ENCODE measurements at places on chromosomes 4 and X. TPM values are rescaled to one million over a fixed set of nuclear protein-coding genes. Genes with fewer than 3 reads are reported as not detected.

CYTL1 gene
- total RNA-seq: 41.8 TPM

CLDN34 gene
- total RNA-seq: 0.13 TPM

- DNase-seq: no peak
These were observed 684.5 kb downstream of the GRID2 start for GRCh38 chr4:92988301-92988700.

DNA sequence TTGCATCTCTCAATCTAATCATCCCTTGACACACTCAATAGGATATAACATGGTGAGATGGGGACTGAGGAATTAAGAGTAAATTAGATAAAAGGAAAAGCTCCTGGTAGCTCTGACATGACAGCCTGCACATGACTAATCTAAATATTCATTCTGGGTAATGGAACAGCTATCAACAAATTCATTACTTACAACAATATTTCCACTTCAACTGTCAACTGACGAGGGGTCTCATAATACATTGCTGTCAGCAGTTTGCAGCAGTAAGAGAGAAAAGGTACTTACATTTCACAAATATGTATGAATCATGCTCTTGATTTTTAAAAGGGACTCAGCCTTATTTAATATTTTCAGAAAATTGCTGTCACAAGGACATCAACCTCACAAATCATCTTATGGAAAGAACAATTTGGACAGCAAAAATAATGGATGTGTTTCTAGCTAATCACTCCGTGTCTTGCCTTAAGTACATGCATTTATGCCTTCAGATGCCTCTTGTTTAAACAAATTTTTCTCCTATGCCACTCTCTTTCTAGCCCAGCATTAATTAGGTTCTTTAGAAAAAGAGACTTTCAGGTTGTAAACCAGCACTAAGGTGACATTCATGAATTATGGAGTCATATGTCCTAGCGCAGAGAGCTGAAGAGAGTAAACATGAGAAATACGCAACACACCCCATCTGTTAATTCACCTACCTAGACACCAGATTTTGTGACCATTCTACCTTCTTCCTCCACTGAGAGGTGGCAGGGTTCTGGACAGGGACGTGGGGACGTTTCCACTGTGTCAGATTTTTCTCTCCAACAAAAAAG, 99.6 kb upstream of the TMEM150C start:
- DNase-seq: no peak

DNA sequence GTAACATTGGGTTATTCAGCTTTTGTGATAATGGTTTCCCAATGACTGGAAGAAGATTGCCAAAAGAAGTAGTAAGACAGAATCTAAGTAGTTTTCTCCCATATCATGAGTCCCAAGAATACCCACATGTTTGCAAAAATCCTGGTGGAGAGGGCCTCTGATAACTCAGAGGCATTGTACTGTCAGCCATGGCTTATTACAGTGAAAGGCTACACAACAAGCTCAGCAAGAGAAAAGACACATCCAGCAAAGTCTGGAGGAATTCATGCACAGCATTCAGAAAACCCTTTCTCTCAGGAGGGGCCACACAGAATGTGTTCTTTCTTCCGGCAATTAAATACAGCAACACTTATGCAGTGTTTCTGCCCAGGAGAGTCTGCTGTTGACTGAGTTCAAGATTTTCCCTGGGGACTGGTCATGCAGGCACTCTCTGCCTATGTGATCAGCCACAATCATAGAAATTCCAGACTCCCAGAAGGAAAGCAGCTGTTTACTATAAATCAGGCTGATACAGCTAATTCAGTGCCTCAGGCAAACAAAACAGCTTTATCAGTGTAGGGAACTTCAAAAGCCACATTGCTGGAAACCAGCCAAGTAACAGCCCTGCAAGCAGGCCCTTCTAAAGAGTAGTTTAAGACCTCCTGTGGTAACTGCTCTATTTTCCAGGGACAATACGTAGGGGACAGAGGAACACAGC, 937.1 kb downstream of the CCSER1 start:
- no peak for DNase-seq

DUX4 gene
- total RNA-seq: not detected

DNA sequence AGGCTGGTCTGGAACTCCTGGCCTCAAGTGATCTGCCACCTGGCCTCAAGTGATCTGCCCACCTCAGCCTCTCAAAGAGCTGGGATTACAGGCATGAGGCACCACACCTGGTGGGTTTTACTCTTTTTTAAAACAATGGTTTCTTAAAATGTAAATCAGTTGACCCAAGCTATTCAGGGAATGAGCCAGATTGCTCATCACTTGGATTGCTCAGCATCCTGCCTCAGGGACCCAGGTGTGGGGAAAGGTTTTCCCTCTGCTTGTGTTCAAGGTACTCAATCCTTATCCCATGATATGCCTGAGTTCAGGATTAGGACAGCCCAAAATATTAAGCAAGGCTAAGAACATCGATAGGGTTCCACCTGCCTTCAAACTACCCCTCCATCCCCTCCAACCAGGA, 67.4 kb downstream of the CHRNA9 start:
- no peak for DNase-seq

UBA6 gene
- 89.8 TPM for total RNA-seq

GRCh38 chrX:104172788-104173187, 6.5 kb downstream of the FAM199X start:
- no peak for DNase-seq

GRCh38 chrX:95949588-95949987, 735.1 kb upstream of the DIAPH2 start:
- no peak for DNase-seq

NR0B1 gene
- total RNA-seq: not detected

DNA sequence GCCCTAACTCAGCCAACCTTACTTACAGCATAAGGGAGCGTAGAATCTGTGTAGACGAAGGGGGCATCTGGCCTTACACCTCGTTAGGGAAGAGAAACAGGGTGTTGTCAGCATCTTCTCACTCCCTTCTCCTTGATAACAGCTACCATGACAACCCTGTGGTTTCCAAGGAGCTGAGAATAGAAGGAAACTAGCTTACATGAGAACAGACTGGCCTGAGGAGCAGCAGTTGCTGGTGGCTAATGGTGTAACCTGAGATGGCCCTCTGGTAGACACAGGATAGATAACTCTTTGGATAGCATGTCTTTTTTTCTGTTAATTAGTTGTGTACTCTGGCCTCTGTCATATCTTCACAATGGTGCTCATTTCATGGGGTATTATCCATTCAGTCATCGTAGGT, 14.6 kb downstream of the PLP1 start:
- no peak for DNase-seq
